ENCODE measurements at places on chromosomes 5 and 9.

DNA sequence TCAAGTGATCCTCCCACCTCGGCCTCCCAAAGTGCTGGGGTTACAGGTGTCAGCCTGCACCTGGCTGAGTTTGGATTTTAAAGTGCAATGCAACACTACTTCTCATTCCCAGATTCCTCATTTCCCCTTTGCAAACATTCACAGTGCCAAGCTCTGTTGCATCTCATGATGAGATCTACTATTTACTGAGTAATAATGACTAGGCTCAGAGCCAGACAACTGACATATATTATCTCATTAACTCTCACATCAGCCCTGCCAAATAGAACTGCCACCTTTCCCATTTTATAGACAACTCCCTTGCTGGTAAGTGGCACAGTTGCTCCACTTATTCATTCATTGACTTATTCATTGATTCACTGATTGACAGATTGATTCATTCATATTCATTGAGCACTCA lies 7.0 kb downstream of the PDE6A start:
- peak; percentile 81 for DNase-seq

DNA sequence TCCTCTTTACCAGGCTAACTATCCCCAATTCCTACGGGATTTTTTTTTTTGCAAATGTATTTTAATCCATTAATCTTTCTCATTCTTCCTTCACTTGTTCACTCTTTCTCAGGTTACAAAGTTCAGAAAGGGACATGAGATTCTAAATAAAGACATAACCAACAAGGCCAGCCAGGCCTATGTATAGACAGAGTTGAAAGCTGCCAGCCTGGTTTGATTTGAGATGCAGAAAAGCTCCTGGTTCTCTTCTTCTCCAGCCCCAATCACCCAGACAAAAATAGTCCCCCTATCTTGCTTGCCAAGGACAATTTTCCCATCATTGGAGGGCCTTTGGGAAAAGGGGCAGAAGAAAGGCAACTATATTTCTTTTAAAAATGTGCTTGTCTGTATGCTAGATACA lies 398.8 kb downstream of the NFIB start:
- no peak for DNase-seq

DNA sequence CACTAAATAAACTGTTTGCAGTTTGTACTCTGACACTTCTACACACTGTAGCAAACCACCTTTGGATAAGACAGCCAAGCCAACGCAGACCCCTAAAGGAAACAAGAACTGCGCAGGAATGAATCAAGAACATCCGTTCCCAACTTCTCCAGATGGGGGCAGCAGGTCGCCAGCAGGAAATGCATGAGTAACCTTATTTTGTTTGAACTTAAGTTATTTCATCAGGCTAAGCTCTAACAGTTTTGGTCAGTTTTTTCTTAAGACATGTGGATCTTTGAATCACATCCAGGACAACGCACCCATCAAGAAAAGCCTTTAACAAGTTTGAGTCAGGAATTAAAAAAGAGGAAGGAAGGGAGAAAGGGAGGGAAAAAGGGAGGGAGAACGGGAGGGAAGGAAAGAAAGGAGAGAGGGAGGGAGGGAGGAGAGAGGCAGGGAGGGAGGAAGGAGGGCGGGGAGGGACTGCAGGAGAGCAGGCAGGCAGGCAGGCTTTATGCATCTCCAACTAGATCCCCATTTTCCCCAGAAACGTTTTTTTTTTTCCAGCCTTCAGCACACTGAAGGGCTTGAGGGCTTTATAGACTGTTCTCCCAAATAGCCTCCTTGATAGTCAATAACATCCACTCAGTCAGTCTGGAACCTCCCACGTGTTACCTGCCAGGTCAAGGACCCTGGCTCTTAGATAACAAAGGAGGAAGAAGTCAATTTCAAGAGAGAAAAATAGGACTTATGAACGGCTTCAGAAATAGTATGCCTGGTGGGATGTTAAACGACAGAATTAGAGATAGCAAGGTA lies 22.2 kb downstream of the BHMT start:
- peak; percentile 89 for DNase-seq

DNA sequence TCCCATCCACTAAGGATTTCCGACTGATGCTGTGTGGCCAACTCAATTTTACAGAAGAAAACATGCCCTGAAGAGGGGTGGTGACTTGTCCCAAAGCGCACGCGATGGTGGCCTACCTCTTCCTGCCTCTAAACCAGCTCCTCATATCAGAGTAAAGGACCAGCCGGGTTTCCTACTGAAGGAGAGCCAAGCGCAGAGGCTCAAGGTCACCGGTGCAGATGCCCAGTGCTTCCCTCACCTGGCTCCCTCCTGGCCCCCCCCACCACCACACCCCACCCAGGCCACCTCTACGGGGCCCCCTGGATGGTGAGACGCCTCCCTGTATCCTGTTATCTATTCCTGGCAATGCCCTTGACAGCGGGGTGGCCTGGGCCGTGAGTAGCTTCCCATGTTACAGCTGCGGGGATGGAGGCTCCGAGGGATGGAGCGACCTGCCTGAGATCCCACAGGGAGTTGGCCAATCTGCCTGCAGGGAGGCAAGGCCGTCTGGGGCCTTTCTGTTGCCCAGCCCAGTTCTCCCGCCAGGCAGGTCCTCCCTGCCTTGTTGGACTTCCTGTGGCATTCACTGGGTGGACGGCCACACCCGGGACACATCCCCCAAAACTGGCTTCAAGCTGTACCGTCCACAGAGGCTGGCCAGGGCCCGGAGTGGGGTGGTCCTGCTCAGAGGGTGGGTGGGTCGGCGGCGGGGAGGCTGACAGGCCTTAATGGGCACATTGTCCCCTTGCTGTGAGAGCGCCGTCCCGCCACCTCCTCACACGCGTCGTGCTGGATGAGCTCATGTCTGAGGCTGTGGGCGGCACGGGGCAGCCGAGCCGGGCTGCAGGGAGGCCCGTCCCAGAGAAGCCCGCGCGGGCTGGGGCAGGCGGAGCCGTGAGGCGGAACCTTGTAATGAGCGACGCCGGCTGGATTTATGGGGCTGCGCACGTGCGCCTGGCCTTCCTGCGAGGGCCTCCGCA lies 72.5 kb downstream of the MACROH2A1 start:
- no peak for DNase-seq

DNA sequence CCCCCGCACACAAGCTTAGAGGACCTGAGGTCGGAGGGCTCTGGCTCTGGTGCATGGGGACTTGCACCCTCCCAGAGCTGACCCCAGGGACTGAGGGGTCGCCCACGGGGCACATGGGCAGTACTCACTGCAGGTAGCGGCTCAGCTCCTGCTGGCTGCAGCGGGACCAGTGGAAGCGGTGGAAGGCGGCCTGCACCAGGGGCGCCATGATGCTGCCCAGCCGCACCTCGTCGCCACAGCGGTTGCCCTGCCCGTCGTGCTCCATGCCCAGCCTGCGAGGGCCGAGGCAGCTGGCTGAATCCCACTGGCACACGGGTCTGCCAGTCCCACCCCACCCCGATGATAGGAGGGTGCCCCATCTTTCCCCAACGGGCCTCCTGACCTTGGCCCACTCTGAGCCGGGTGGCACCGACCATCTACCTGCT lies 93.8 kb downstream of the ZNF354C start:
- DNase-seq: no peak

DNA sequence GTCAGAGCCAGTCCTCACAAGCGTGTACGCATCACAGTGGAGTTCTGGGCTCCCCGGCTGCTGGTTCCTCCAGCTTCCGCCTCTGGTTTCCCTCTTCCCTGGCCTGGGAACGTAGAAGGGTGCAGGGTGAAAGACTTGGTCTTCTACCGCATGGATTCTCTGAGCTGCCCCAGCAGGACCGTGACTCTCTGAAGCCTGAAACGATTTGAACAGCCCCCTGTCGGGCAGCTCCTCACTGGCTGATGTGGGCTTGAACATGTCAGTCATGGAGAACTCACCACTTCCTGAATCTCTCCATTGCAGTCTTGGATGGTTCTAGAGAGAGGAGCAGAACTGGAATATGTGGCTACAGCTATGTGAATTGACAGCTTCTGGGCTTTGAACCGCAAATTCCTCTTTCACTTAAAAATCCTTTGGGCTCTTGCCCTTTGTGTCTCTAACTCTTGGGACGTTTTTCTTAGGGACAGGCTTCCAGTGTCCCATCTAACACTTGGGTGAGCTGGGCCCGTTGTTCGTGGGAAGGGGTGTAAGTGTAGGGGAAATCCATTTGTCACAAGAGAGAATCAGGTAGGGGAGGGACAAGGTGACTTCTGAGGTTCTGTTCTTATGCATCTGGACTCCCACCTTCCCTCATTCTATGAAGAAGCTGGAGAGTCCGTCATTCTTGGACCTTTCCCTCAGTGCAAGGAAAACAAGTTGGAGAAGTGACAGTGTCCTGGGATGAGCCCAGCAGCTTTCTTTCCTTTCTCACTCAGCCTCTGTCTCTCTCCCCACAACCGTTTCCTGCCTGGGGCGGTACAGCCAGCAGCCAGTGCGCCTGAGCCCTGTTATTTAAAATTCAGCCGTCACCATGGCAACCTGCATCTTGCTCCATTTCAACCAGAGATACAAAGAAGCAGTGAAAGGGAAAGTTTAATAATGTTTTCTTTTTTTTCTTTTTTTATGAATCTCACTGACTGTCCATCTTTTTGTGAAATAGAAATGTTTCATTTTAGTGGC lies 84.7 kb downstream of the PTTG1 start:
- DNase-seq: peak; percentile 60

GRCh38 chr5:74538206-74538661 lies 102.3 kb downstream of the ENC1 start:
- peak; percentile 62 for DNase-seq

DNA sequence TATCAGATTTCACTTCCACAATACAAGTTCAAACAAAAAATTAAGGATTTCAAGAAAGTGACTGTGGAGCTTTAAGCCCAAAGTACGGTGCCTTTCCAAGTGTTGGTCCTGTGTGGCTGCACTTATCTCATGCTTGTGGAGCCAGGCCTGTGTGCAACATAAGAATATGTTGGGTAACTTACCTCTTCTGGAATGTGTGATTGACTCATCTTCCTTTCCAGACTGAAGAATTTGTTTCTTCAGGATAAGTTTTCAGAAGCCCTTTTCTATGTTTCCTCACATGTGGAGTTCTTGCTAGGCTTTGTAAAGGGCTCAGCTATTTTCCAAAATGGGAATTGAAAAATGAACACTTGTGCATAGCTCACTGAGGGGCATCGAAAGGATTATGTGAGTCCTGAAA lies 485.1 kb upstream of the PAPPA start:
- no peak for DNase-seq

DNA sequence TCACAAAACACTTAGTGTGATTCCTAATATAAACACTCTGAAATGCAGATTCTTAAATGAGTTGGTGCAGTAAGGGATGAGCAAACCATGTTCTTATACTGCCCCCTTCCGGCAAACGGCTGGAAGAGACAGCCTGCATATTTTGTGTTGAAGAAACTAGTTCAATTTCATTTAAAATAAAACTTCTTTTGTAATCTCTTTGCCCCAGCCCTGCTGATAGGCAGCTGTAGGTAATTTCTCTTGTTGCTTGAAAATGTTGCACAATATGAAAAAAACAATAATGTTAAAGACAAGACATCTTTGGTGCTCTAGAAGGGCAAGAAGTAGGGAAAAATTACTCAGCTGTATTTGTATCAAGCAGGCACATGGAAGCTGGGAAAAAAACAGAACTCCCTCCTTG lies 89.7 kb upstream of the CCNG1 start:
- DNase-seq: peak; percentile 84

DNA sequence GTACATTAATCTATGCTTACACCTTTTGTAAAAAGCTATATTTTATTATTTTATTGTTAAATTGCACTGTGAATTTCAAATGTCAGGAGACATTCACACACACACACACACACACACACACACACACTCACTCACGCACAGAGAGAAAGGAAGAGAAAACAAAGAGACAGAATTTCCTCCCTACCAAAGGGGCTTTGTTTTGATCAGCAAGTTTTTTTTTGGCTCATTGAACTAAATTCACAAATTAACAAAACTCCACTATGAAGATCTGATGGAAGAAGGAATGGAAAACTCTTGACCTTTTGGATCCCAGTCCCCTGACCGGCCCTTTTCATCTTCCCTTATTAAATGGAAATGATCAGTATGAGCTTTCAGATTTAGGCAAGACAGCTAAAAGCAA lies 161.2 kb downstream of the PDE4D start:
- DNase-seq: no peak

- no peak for DNase-seq
Observed at GRCh38 chr5:134124289-134125038, 10.0 kb downstream of the TCF7 start.

DNA sequence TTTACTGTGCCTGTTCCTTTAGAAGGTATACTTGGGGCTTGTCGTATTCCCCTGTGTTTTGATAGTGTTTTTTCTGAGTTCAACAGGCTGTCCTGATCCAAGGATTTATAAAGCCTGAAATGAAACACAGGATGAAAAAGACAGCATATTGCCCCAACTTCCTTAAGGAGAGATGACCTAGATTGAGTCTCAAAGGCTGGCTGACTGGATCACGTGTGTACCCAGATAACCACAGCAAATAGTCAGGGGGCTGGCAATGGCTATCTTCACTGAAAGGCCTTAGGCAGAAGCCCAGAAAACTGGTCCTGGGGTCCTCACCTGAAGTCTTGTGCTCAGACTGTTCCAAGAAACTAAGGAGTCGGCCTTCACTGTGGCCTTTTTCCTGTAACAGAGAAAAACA lies 7.7 kb upstream of the HK3 start:
- no peak for DNase-seq

- DNase-seq: no peak
Observed at GRCh38 chr5:133869519-133870335, 98.7 kb downstream of the C5orf15 start.

DNA sequence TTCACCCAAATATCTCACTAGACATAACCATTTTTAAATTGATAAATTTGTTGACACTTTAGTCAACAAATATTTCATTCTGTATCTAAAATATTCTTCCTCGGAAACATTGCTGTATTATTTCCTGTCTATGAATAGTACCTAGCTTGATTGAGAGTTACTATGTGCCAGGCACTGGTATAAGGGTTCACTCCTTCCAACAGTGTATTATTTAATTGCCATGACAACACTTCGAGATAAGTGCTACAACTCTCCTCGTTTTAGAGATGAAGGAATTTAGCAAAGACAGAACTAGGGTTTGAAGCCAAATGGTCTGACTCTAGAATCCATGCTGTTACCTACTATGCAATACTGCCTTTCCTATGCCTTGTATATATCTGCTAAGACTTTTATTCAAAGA lies 287.2 kb downstream of the YTHDC2 start:
- no peak for DNase-seq

DNA sequence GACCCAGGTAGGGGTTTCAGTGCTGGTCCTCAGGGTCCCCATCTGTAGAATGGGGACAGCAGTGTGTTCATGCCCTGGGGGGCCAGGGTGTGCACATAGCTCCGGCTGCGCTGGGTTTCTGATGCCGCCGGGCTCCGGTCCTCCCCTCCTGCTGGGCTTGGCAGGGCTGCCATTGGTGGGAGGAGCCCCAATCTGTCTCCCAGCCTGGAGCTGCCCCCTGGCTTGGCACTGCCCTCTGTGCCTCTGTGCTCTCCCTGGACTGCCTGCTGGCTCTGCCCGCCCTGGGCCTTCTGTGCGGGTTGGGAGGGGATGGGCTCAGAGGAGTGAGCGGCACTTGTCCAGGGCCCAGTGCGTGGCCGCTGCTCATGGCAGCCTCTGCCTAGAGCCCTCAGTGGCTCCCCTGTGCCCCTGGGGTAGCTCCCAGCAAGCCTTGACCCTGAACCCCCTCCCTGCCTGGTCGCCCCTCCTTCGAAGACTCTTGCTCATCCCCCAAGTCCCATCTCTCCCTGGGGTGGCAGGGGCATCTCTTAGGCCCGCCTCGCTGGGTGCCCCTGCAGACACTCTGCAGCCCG lies 35.7 kb downstream of the RXRA start:
- no peak for DNase-seq

GRCh38 chr9:108377382-108377781 lies 478.4 kb downstream of the ACTL7B start:
- DNase-seq: no peak

GRCh38 chr9:107588393-107588792 lies 98.8 kb upstream of the KLF4 start:
- DNase-seq: no peak

- no peak for DNase-seq
Observed at GRCh38 chr9:114823441-114823840, 17.6 kb upstream of the TNFSF15 start.
